CD8-positive, alpha-beta T cell (primary cell): ENCODE measurements at places on chromosomes 5 and 9. TPM values are rescaled to one million over a fixed set of nuclear protein-coding genes. Genes with fewer than 3 reads are reported as not detected.

GRCh38 chr5:85017261-85017660, 632.6 kb upstream of the EDIL3 start:
- no peak for DNase-seq

- DNase-seq = no peak
These were observed 95.3 kb downstream of the TTLL11 start for GRCh38 chr9:121997791-121998190.

TRMT10B gene
- 7.0 TPM for total RNA-seq

DNA sequence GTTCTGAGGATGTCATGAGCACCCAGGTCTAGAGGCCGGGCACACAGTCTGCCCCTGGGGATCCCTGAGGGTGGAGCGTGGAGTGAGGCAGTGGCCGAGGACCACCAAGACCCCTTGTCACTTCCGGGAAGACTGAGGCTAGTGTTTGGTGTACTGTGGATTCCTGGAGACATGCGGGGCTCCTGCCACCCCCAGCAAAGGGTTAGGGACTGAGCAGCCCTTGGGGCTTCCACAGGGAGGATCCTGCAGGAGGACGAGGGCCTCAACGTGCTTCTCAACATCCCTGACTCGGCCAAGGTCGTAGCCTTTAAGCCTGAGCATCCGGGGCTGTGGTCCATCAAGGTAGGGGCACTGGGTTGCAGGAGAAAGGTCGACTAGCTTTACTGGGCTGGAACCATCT, 29.9 kb downstream of the HMCN2 start:
- no peak for DNase-seq

- DNase-seq = peak; percentile 77
These were observed 27.0 kb upstream of the ERGIC1 start for GRCh38 chr5:172806897-172807672.
